ENCODE measurements at places on chromosomes 4 and X.
A peak's percentile ranks its signal among the peaks of the same experiment; 100 is the strongest.

- no peak for DNase-seq
These were observed 36.7 kb downstream of the PSAPL1 start for GRCh38 chr4:7398104-7398423.

DNA sequence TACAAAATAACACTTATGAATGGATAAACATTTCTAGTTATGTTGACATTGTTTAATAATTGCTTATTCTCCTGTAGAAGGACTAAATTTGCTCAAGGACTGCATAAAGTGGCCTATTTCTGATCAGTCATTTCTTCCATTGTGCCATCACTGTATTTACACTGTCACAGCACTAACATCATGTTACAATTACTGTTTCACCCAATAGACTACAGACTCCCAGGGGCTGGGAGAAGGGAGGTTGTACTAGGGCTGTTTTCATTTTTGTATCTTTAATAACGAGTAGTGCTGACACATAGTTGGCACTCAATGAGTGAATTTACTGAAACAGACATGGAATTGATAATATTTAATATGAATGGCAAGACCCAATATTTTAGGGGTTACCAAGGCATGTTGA is 139.5 kb downstream of the SLC10A7 start:
- DNase-seq, result no peak

DNA sequence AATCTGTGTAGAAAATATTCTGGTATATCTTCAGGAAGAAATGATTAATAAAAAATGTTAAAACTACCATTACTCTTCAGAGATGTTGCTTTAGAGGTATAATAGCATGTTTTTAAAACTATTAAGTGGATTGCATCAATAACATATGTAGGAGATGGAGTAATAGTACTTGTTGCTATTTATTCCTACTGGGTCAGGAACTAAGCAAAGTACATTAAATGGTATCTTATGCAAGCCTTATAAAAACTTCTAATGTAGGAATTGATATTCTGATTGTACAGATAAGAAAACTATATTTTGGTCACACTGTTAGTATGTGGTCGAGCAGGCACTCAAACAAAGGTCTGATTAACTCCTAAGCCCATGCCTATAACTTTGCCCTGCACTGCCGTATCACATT is 31.4 kb upstream of the PDLIM5 start:
- no peak for DNase-seq

- DNase-seq, result no peak
These were observed 1.2 kb upstream of the CNKSR2 start for GRCh38 chrX:21373001-21373400.

- DNase-seq, result peak; percentile 1
These were observed 791 bp downstream of the GUCY1B1 start for GRCh38 chr4:155759372-155760252.

- no peak for DNase-seq
These were observed 159.3 kb downstream of the FAM47B start for GRCh38 chrX:35101901-35102300.

DNA sequence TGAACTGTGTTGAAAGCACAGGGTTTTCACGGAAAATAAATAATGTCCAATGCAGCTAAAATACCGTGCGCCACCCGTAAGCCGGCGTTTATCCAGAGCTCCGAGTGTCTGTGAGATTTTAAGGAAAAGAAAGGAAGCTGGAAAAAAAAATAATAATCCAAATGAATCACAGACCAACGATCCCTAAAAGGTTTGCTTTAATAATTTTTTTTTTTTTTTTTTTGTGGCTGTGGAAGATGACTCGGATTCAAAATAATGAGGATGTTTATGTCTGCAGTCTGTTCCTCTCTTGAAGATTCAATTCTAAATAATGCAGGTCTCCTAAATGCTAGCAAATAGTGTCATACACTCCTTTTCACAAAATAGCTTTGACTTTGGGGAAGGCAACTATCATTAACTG is 84.6 kb upstream of the PPP2R3B start:
- no peak for DNase-seq

DNA sequence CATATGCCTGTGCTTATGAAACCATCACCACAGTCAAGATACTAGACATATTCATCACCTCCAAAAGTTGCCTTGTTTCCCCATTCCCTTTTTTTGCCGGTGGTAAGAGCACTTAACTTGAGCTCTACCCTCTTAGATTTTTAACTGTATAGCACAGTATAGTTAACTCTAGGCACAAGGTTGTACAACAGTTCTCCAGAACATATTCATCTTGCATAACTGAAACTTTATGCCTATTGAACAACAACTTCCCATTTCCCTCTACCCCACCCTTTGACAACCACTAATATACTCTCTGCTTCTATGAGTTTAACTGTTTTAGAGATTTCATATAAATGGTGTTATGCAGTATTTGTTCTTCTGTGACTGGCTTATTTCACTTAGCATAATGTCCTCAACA is 119.3 kb downstream of the ASB9 start:
- no peak for DNase-seq
